Muscle of arm (tissue), 14 donors: ENCODE measurements at places on chromosomes 6 and 20. TPM values are rescaled to one million over a fixed set of nuclear protein-coding genes. Genes with fewer than 3 reads are reported as not detected.

DNA sequence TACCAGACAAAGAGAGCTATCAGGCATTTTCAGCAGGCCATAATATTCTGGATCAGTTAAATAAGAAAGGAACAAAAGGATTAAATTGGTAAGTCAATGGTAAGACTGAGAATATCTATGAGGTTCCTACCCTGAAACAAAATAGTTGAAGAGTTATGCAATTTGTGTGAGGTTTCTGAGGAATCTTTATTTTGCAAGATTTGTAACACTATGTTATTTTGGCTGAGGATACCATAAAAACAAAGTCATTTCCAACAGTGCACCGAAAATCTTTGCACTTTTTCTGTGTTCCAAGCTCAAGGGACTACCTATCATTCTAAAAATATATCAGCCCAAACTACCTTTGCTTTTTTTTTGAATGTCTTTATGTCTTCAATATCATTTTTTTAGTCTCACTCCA lies 383.3 kb upstream of the CITED2 start:
- no peak for DNase-seq

DNA sequence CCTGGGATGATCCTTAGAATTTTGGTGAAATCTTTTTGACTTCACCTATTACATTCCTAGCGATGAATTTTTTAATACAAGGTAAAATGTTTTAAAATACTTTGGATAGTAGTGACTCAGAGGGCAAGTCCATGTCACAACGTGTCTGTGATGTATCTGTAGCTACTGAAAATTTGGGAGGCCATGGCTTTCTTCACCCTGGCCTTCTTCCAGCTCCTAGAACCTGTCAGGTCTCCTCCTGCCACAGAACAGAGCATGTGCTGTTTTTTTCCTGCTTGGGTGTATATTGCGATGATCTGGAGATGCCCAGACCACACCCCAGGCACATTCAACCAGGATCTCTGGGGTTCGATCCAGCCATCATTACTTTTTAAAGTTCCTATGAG lies 194.4 kb downstream of the BTBD3 start:
- no peak for DNase-seq

The DPPA5 gene
- not detected for polyA plus RNA-seq

- no peak for DNase-seq
These were observed 53.0 kb downstream of the SRC start for GRCh38 chr20:37398750-37399621.

DNA sequence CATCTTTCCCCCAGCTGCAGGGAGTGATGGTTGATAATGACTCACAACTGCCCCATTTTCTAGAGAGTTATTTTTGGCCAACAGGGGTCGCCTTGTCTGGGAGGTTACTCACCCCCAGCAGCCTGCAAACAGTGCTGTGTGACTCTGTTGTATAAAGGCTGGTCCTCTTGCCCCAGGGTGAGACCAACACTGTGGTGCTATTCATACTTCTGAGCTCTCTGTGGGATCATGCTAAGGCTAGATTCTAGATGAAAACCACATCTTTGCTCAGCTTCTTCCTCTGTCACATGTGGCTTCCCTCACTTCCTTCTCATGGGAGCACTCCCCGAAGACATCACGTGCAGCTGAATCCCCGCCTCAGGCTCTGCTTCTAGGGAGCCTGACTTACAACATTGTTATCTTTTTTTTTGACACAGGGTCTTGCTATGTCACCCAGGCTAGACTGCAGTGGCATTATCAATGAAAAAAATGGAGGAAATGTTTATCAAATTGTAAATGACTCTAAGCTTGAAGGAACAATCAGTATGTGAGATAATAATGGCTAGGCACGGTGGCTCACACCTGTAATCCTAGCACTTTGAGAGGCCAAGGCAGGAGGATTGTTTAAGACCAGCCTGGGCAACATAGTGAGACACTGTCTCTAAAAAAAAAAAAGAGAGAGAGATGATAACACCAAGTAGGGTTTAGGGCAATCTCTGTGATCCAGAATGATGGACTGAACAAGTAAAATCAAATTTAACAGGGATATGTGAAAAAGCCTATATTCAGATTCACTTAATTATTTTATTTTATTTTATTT lies 55.7 kb upstream of the SLC23A2 start:
- DNase-seq = no peak

GRCh38 chr20:22924046-22924737 lies 110.9 kb upstream of the SSTR4 start:
- DNase-seq = peak; percentile 40

The TXLNB gene
- polyA plus RNA-seq = 148 TPM

- no peak for DNase-seq
These were observed 2.3 kb downstream of the FAM184A start for GRCh38 chr6:119076173-119076572.

GRCh38 chr20:57399587-57400155 lies 8.5 kb downstream of the RBM38 start:
- DNase-seq = no peak

DNA sequence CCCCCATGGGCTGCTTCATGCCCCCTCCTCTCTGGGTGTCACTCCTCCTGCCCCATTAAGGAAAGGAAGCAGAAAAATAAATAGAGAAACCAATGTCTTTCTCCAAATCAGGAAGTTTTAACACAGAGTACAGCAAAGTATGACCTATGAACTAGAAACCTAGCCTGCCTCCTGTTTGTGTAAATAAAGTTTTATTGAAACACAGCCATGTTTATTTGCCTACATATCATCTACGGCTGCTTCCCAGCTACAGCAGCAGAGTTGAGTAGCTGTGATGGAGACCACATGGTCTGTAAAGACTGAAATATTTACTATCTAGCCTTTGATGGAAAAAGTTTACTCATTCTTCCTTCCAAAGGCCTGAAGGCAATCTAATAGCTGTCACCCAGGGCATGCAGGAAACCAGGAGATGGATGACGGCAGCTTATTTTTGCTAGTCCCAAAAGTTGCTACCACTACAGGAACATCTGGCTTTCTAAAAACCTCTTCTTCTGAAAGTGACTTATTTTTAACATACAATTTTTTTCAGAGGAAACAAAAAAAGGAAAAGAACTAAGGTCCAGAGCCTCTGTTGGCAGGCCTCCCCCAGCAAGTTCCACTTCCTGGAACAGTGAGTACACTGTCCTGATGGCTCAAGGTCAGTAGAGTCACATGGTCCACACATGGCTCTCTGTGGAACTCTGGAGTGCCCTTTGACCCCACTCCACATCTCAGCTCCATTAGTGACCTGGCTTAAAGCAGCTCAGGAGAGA lies 287.8 kb downstream of the PTPRT start:
- DNase-seq = peak; percentile 3

DNA sequence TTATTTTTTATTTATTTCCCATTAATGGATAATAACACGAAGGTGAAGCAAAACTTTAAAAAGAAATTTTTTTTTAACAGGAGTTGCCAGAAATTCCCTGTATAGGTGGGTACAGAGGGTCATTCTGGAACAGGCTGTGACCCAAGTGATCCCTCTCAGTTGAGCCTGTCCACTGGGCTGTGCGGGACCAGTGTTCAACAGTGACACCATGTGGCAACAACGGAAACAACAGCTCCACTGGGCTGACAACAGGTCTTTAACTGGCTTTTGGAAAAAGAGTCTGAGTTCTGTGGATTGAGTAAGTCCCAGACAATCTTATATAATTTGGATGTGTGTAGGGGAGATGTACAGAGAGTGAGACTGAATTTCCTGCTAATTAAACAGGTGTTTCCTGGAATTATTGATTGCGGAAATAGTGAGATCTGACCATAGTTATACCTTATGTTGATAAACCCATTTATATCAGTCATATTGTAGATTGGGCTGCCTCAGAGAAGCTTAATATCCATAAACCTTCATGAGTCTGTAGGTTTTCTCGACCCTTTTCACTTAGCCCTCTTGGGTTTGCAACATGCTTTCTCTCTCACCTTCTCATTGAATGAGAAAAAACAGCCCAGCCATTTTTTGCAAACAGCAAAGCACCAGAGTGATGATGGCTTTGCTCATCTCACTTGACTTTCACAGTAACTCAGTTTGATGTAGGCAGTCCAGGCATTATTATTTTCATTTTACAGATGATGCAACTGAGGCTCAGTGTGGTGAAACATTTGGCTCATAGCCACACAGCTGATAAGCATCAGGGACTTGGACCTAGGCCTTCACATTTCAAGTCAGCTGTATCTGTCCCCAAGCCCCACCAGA lies 17.5 kb downstream of the KIAA1755 start:
- DNase-seq = no peak

The FOXC1 gene
- polyA plus RNA-seq = not detected

DNA sequence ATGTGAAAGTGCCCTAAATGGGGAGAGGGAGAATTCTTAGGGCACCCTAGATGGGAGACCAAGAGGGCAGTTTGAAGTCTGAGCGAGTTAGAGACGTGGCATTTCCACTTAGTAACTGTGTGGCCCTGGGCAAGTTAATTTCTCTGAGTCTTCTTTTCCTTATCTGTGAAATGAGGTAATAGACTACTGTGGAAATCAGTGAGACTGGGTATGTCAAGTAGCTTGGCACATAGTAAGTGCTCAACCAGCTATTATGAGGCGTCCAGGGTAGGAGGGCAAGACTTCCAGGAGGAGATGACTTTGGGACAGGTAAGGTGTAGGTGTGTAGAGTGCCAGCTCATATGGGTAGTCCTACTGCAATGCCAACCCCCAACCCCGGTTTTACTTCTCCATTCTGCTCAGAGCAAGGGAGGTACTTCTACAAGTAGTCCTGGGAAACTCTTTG lies 770 bp downstream of the KIF3B start:
- DNase-seq = no peak

The GPRC6A gene
- not detected for polyA plus RNA-seq

DNA sequence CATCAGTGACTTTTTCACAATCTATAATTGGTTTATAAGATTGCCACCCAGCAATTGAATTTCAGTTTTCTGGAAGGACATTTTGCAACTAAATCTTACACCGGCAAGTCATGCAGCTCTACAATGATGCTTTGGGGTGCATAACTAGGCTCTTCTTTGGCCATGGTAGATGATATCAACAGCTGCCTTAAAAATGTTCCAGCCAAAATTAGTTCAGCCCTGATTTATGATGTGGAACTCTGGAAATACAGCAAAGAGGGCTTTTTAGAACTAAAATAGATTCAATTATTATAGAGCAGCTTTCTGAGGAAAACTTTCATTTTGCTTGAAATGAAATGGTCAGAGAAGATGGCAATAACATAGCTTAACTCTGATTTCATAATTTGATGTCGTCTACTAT lies 18.4 kb upstream of the MCM9 start:
- DNase-seq = peak; percentile 14

The OPN5 gene
- 0.25 TPM for polyA plus RNA-seq

GRCh38 chr6:81589465-81590313 lies 162.8 kb downstream of the TENT5A start:
- DNase-seq = no peak

DNA sequence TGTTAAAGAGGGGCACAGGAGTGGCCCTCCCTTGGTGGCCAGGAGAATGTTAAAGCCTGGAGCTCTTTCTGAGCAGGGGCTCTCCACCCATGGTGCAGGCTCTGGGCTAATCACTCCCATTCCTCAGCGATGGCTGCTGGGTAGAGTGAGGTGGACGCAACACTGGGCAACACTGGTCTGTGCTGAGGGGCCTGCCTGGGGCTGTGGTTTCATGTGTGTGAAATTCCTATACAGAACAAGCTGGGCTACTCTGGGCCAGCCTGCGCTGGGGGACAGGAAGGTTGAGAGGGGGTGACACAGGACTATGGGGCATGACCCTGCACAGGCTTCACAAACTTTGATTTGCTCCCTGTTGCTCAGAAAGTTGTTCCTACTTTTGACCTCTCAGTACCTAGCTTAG lies 392.6 kb downstream of the ZFAND3 start:
- no peak for DNase-seq

The BNIP5 gene
- 0.12 TPM for polyA plus RNA-seq

GRCh38 chr20:29873946-29874345 lies 1383.5 kb upstream of the DEFB115 start:
- peak; percentile 12 for DNase-seq

The CD93 gene
- polyA plus RNA-seq = 45.9 TPM

DNA sequence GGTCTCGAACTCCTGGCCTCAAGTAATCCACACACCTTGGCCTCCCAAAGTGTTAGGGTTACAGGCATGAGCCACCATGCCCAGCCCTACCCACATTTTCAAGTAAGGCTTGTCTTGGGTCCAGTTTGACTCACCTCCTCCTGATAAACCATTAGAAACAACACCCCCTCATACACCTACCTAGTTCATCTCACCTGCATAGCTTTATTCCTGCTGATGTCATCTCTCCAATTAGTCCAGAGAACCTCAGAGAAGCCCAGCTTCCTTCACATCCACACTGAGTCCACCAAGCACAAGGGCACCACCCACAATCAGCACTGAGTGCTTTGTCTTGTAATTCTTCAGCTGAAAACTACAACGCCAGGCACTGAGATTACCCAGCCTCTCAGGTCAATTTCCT lies 35.3 kb downstream of the KIF16B start:
- DNase-seq = no peak

The ZBP1 gene
- not detected for polyA plus RNA-seq

GRCh38 chr20:11790046-11790445 lies 127.6 kb upstream of the BTBD3 start:
- no peak for DNase-seq

The CPXM1 gene
- 43.5 TPM for polyA plus RNA-seq

GRCh38 chr6:6724539-6725467 lies 136.3 kb downstream of the LY86 start:
- peak; percentile 76 for DNase-seq

GRCh38 chr20:48069596-48069995 lies 284.3 kb upstream of the SULF2 start:
- no peak for DNase-seq

DNA sequence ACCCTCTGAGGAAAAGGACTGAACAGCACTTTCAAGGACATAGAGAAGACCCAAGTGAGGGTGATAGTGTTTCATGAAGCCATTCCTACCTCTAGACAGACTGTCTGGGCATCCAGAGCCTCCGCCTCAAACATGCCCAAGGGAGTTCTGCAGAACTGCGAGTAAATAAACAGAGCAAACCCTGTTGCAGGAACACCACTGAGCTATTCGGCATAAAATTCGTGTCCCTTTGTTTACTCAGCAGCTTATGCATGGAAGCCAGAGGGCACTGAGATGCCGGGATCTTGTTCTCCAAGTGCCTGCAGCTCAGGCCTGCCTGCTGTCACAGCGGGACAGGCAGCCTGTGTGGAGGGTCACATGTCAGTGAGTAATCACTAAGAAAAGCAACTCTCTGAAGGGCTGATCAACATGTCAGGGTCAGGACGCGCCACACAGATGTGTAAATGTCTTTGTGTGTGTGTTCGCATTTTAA lies 164.9 kb upstream of the HEY2 start:
- DNase-seq = no peak

GRCh38 chr6:152112491-152113261 lies 305.2 kb downstream of the ESR1 start:
- no peak for DNase-seq

The NDUFAF4 gene
- polyA plus RNA-seq = 36.7 TPM

The ABCF1 gene
- 47.0 TPM for polyA plus RNA-seq
